ENCODE measurements at places on chromosomes 7 and 10.

DNA sequence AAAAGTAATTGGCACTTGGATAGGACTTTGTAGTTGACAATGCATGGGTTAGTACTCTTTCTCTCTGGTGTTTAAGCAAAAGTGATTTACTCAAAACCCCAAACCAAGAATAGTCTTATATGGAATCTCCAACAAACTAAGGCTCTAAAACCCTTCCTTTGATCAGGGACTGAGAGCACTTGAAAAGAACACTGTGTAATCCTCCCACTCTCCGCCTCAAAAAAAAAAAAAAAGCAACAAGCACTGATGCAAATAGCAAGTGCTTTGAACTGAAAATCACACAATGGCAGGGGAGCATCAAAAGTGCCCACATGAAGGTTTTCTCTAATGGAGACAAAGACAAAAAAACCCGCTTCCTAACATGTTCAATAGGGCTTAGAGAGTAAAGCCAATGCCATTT lies 467.9 kb upstream of the AUTS2 start:
- DNase-seq: no peak

GRCh38 chr10:20647756-20648155 lies 249.4 kb downstream of the NEBL start:
- no peak for DNase-seq

GRCh38 chr10:73796766-73797165 lies 11.4 kb downstream of the ZSWIM8 start:
- no peak for DNase-seq

GRCh38 chr10:86344714-86345161 lies 21.9 kb downstream of the GRID1 start:
- no peak for DNase-seq

DNA sequence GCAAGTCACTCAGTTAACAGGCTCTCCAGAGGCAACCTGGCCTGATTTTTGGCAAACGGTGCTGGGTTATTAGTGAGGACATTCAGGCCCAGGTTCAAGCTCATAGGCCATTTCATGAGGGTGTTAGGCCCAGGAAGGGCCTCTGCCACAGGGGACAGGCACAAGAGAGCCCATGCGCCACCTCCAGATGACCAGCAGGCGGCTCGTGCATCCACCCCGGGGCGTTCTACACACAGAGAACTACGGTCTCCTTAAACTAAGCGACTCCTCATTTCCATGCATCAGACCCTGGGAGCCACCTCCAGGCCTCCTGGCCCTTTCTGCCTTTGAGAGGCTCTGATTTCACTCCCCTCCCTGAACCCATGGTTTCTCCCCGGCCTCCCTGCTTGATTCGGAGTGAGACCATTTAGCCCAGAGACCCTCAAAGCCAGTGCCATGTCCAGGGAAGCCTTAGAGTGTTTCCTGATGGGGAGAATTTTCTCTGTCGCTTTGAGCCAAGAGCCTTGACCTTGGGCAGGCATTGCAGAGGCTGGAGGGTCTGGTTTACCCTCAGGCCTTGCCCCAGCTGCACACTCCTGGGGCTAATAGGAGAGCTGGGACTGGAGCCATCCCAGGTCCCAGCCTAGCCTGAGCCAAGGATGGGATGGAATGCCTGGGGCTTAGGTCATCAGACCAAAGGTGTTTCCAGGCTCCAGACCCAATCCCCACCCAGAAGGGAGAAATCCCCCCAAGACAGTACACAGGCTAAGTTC lies 188.0 kb downstream of the GRID1 start:
- DNase-seq: no peak

- no peak for DNase-seq
Observed at GRCh38 chr7:137967143-137968018, 34.5 kb downstream of the CREB3L2 start.

All from AG09309 (cell line).